HCT116 (cell line): ENCODE measurements at places on chromosomes 7 and 10. TPM values are rescaled to one million over a fixed set of nuclear protein-coding genes. Genes with fewer than 3 reads are reported as not detected.

DNA sequence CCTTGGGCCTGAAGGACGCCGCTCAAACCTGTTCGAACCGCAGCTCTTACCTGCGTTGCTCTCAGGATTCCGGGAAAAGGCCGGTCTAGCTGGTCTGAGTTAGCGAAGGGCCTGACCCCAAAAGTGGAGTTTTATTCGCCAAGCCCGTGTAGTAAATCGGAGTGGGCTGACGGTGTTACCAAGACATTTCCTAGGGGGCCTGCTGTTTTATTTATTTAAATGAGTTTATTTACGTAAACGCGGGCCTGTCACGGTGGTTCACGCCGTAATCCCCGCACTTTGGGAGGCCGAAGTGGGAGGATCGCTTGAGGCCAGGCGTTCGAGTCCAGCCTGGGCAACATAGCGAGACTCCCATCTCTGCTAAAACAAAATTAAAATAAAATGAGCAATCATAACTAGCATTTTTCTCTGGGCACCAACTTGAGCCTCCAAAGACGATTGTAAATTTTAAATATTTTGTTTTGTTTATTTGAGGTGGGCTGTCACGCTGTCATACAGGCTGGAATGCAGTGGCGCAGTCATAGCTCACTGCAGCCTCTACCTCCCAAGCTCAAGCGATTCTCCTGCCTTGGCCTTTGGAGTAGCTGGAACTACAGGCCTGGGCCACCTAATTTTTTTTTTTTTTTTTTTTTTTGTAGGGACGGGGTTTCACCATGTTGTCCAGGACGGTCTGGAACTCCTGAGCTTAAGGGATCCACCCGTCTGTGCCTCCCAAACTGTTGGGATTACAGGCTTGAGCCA is 903 bp downstream of the ZNF655 start:
- H3K27ac ChIP-seq = peak overlapping the region; percentile 93
- DNase-seq = no peak
- no peaks in the 10 kb centered on the region for H3K27me3 ChIP-seq
- H3K36me3 ChIP-seq = peaks cover 31% of the 10 kb centered on the region
- peak overlapping the region; percentile 90 for H3K4me3 ChIP-seq
- H3K4me1 ChIP-seq = peaks cover 56% of the 10 kb centered on the region

GRCh38 chr10:17527514-17528146 is 73.2 kb upstream of the ST8SIA6 start:
- H3K27ac ChIP-seq = no peak overlapping the region; the same call in 1 of the 2 replicates
- no peaks in the 10 kb centered on the region for H3K27me3 ChIP-seq
- no peak for DNase-seq
- peak overlapping the region; percentile 24 for H3K4me3 ChIP-seq

DNA sequence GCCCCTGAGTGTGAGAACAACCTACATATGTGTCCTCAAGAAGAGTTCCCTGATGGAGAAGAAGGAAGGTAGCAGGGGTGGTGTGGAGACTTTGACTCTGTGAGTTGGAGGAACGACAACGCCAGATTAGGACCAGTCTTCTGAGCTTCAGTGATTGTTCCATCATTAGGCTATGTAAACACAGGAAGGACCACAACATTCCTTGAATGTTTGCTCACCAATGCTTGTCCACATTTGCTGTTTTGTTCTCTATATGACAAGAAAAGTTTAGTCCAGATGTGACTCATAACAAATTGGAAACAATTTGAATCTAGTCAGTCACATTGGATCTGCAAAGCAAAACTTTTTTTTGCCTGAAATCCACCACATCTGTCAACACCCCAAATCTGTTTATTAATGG is 62.7 kb downstream of the ENTPD1 start:
- H3K27ac ChIP-seq = no peak overlapping the region
- no peak for DNase-seq
- no peaks in the 10 kb centered on the region for H3K27me3 ChIP-seq
- H3K36me3 ChIP-seq = no peaks in the 10 kb centered on the region
- H3K4me1 ChIP-seq = no peaks in the 10 kb centered on the region

DNA sequence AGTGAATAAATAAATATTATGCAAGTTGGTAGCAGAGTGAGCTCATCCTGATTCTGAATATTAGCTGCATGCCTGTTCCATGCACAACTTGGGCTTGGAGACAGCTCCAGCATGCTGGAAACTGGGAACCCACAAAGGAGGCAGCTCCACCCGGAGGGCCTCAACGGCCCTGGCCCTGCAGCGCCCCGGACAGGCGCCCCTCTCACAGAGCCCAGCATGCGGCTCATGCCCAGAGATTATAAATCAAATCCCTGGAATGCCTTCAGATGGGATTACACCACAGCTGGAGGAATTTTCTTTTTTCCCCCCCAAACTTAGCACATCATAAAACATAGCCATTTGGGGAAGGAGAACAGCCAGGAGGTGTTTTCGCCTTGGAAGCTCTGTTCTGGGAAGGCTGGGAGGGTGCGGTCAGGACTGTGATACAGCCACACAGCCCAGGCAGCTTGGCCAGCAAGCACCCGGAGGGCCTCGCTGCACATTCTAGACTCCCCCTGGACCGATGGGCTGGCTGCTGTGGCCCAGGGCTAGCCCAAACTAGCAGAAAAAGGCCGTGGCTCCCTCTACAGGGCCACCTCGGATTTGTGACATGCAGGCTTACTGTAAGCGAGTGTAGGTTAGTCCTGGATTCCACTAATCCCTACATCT is 102.4 kb downstream of the PTPN20 start:
- H3K4me1 ChIP-seq = no peaks in the 10 kb centered on the region
- H3K4me3 ChIP-seq = no peak overlapping the region
- H3K27me3 ChIP-seq = no peaks in the 10 kb centered on the region
- H3K27ac ChIP-seq = no peak overlapping the region
- no peaks in the 10 kb centered on the region for H3K36me3 ChIP-seq

The NKX2-3 gene
- not detected for total RNA-seq
